ENCODE measurements at places on chromosomes 5 and 9. TPM values are rescaled to one million over a fixed set of nuclear protein-coding genes. Genes with fewer than 3 reads are reported as not detected.

DNA sequence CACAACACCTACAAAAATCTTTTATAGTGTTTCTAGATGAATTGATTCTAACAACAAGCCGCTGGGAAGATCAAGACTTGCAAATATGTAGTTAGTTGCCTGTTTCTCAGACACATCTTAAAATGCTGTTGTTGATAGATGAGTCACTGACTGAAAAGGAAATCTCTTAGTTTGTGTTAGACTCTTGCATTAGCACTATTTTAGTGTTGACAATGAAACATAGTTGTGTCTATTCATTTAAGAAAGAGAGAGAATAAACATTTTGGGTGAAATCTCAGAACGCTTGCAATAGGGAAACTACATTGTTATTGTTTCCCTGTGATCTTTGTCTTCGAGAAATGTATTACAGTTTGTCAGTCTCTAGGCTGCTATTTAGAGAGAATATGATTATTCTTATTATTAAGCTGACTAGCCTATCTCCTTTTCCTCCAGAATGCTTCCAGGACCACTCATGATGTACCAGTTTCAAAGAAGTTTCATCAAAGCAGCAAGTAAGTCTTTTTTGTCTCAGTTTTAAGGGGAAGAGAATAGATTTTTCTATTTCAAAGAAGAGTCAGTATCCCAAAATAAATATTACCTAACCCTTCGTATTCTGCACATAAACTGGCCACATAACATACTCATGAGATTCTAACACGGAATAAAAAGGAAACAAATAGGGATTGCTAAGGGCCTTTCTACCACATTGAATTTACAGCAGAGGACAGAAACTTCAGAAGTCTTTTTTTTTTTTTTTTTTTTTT lies 285.6 kb downstream of the ARHGAP26 start:
- H3K4me1 ChIP-seq, result peaks cover 36% of the 10 kb centered on the region
- peaks cover 42% of the 10 kb centered on the region for H3K36me3 ChIP-seq
- DNase-seq, result no peak

DNA sequence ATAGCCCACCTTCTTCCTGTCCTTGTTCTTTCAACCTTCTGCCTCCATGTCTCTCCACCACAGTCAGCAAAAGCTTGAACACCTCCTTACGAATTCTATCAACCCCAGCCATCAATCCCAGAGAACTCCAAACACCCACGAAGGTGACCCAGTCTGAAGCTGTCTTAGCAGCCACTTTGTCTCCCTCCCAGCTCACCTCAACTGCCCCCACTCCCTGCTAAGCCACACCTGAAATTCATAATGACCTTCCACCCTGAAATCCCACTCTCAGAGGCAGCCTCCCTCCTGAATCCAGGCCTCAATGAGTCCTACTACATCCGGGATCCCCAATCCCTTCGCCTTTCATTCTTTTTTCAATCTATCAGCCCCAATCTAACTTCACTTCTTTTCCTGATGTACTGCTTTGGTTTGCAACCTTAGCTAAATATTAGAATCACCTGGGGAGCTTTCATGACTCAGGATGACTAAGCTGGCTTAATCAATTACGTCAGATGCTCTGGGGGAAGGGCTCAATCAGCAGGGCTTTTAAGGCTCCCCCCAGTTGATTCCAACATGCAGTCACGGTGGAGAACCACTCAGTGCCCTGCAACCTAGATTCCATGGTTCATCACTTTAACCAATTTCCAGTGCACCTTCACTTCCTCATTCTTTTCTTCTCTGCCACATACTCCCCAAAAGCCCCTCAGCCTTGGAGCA lies 32.2 kb downstream of the BHMT start:
- no peak overlapping the region for H3K4me3 ChIP-seq
- H3K36me3 ChIP-seq, result no peaks in the 10 kb centered on the region
- H3K27ac ChIP-seq, result no peak overlapping the region
- DNase-seq, result no peak

DNA sequence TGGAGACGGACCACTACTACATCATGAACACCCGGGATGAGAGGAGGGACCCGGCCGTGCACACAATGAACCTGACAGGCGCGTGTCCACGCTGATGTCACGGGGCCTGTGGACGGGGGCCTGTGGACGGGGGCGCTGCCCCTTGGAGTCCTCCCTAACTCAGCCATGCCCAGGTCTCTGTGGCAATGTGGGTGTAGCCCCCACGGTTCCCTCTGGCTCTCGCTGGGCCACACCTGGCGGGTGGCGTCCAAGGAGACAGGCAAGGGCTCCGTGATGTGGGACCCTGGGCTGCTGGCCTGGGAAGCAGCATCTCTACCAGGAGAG lies 22.1 kb downstream of the PAEP start:
- no peak overlapping the region for H3K4me3 ChIP-seq
- H3K27ac ChIP-seq, result no peak overlapping the region
- H3K4me1 ChIP-seq, result no peaks in the 10 kb centered on the region
- no peak for DNase-seq

DNA sequence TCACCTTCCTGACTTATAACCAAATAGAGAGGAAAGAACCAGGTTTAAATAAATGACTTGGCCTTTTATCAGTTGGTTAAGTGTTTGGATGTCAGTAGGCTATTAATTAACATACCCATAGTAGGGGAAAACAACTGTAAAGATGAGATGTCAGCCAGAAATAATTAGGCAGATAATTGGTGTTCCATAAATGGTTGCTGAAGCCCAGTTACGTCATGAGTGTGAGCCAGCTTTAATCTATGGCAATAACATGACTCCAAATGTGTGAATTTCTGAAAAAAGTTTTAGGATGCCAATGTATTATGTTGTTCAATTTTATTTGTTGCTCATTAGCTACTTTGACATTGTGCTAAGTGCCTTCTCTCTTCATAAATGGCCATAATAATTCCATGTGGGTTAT lies 180.5 kb downstream of the FBXL7 start:
- H3K27me3 ChIP-seq, result no peaks in the 10 kb centered on the region
- H3K36me3 ChIP-seq, result no peaks in the 10 kb centered on the region
- H3K27ac ChIP-seq, result no peak overlapping the region

- no peak overlapping the region for H3K4me3 ChIP-seq
- H3K36me3 ChIP-seq, result no peaks in the 10 kb centered on the region
- no peak for DNase-seq
- H3K27me3 ChIP-seq, result no peaks in the 10 kb centered on the region
Measured at GRCh38 chr5:20276061-20276958, 288.3 kb upstream of the CDH18 start.

The PKD2L2 gene
- total RNA-seq, result not detected

The GARIN3 gene
- not detected for total RNA-seq

The SLC6A19 gene
- total RNA-seq, result not detected

Measured in activated CD8-positive, alpha-beta T cell treated with anti-CD3 and anti-CD28 coated beads, Interleukin-2, amount 10 ng/mL, durations not matched to agents 7 days and 5 days (primary cell).